Activated CD4-positive, alpha-beta memory T cell treated with anti-CD3 and anti-CD28 coated beads, Interleukin-2, amount 10 ng/mL, durations not matched to agents 7 days and 5 days (primary cell): ENCODE measurements at places on chromosomes 12 and 14. TPM values are rescaled to one million over a fixed set of nuclear protein-coding genes. Genes with fewer than 3 reads are reported as not detected.

NID2 gene
- total RNA-seq = 0.15 TPM

RIMBP2 gene
- not detected for total RNA-seq

INHBC gene
- not detected for total RNA-seq

SLC38A6 gene
- total RNA-seq = 7.5 TPM

MTA1 gene
- total RNA-seq = 98.5 TPM

DAO gene
- total RNA-seq = not detected

DNA sequence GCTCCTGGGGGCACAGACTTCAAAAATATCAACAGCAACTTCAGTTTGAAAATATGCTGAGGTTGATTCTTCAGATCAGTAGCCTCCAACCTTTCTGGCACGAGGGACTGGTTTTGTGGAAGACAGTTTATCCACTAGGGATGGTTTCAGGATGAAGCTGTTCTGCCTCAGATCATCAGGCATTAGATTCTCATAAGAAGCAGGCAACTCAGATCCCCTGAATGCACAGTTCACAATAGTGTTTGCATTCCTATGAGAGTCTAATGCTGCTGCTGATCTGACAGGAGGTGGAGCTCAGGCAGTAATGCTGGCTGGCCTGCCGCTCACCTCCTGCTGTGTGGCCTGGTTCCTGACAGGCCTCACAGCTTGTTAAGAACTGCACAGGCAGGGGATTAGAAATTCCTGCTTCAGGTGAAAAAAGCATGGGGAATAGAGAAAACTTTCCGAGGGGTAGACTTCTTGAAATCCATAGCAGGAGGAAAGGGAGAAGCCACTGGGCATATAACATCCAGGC lies 12.8 kb downstream of the EPYC start:
- DNase-seq = no peak

DNA sequence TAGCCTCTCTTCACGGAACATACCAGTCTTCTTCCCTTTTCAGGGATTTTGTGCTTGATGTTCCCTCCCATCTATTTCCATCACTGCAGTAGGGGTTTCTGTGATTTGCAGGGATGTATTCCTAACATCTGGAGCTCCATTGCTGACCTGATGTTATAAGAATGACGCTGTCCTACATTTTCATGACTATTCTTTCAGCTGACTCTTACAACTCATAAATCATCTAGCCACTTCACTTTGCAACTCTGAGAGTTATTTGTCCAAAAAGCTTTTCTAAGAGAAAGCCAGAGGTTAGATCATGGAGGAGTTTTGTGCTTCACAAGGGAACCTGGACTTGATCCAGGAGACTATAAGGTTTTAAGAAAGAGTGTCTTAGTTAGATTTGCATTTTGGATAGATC lies 116.6 kb upstream of the FAR2 start:
- DNase-seq = no peak

DNA sequence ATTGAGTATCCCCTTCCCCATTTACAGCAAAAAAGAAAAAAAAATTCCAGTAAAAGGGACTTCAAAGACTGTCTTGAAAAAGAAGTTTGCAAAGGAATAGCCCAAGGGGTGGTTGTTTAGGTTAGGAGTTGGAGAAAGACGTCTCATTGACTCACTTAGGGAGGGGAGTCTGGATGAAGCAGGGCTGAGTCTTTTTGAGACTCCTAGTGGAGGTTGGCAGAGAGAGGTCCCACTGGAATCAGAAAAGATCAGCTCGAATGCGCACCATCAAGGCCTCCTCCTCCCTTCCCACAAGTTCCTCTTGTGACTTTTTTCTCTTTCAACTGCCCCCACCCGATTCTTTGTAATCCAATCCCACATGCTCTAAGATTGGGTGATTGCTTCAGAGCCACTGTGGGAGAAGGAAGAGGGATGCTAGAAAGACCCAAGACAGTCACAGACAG lies 1.9 kb downstream of the ARHGEF40 start:
- DNase-seq = no peak

DNA sequence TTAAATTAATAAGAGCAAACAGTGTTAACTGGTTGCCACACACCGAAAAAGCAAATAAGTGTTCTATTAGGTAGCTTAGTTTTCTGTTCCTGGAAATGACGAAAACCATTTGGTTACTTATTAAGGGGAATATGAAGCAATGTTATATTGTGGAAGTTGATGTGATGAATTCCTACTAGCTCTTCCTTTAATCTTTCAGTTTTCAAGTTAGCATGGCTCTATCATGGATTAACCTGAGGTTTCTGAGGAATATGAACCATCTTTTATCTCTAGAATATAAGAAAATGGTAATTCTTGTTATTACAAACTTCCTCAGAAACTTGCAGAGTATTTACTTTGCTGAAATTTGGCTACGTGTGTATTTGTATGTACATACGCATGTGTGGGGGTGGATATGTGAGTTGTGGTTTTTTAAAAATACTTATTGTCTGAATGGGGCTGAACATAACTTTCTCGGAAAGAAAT lies 245.7 kb downstream of the KCNC2 start:
- no peak for DNase-seq

DNA sequence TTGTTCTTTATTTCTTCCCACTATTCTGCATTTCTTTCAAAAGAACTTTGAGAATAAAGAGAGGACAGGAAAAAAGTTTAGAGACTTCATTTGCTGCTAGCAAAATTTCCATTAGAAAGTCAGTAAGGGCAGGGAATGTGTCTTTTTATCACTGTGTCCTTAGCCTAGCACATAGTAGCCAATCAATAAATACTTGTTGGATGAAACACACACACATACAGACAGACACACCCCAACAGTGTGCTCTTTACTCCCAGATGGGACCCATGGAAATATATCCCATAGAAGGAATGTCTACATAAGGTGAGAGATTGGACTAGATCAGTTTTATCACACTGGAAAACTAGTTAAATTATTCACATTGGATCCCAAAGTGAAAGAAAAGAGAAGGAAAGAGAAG lies 21.1 kb upstream of the ARID2 start:
- no peak for DNase-seq

- no peak for DNase-seq
Measured at GRCh38 chr14:62093736-62094135, 331.5 kb downstream of the SNAPC1 start.

GRCh38 chr12:114672817-114673168 lies 11.2 kb downstream of the TBX3 start:
- no peak for DNase-seq

DNA sequence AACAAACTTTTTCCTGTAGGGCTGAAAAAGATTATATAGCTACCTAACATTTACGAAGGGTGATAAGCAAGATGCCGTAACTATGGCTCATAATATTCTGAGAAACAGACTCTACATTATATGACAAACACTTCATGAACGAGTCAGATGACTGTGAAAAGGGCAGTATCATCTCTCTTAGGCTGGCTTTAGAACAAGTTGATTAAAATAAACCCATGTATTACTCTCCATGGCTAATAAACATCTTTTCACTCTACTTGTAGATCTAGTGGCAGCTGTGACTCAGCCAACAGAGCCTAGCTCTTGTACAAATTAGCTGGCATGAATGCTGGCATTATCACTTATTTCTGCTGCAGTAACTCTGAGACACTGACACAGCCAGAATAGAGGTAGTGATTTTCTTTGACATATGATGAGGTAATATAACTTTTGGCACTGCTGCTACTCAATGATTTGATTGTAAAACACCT lies 47.1 kb downstream of the SLC2A13 start:
- DNase-seq = no peak

- no peak for DNase-seq
Measured at GRCh38 chr12:89243771-89244170, 108.5 kb downstream of the DUSP6 start.

DNA sequence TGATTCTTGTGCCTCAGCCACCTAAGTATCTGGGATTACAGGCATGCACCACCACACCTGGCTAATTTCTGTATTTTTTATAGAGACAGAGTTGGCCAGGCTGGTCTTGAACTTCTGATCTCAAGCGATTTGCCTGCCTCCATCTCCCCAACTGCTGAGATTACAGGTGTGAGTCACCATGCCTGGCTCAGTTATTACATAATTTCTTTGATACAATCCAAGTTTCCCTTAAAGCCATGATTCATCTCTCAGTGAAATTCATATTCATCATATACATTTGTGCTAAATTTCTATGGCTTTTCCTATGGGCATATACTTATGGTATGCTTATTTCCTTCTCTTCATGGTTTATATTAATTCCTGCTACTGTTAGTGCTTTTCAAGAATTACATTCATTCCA lies 29.1 kb upstream of the PZP start:
- DNase-seq = no peak

- DNase-seq = no peak
Measured at GRCh38 chr12:66392266-66392915, 90.1 kb downstream of the HELB start.

DNA sequence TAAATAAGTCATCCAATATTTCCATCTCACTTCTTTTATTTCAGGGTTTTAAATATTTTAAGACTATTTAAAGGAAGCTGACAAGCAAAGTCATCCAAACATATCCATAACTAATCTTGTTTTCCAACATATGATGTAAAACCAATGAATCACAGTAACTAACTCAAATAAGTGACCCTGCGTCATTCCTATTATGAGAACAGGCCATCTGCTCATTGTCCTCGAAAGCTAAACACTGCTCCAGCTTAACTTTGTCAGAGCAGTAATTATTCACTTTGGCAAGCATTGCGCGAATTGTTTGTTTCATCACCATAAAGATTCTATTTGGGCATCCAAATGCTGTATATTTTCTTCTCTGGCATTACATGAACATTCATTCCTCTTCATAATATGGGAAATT lies 99.1 kb downstream of the CAPZA3 start:
- DNase-seq = no peak

DNA sequence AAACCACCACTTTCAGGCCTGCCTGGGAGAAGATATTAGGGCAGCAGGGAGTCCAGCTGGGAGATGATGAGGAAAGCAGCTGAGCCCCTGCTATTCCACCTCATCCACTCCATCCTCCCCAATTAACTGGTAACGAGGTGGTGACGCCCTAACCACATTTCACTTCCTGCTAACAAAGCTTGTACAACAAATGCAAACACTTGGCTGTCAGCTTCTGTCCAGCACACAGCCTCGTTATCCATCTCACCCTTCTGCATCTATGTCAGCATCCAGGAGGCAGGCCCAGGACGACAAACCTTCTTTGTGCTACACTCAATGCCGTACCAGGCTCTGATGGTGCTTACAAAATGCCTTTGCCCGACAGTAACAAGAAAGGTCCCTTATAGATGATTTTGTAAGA lies 225.4 kb downstream of the APAF1 start:
- DNase-seq = peak; percentile 21
